Prostate gland (tissue), 2 donors: ENCODE measurements at places on chromosomes 12 and 14.

- DNase-seq: no peak
- no peaks in the 10 kb centered on the region for H3K4me1 ChIP-seq
- H3K27me3 ChIP-seq: no peaks in the 10 kb centered on the region
- no peaks in the 10 kb centered on the region for H3K36me3 ChIP-seq
- H3K4me3 ChIP-seq: no peak overlapping the region
- no peak overlapping the region for H3K27ac ChIP-seq
These were observed 781.4 kb upstream of the TMEM132C start for GRCh38 chr12:127485528-127485927.

- no peak overlapping the region for H3K4me3 ChIP-seq
- H3K4me1 ChIP-seq: peaks cover 3% of the 10 kb centered on the region
- H3K27me3 ChIP-seq: no peaks in the 10 kb centered on the region
- H3K36me3 ChIP-seq: no peaks in the 10 kb centered on the region
- no peak overlapping the region for H3K27ac ChIP-seq
These were observed 48.5 kb upstream of the CPM start for GRCh38 chr12:68981516-68981915.

GRCh38 chr14:30142216-30142615 lies 214.6 kb upstream of the PRKD1 start:
- DNase-seq: no peak
- H3K4me3 ChIP-seq: no peak overlapping the region
- H3K36me3 ChIP-seq: no peaks in the 10 kb centered on the region

- H3K27me3 ChIP-seq: no peaks in the 10 kb centered on the region
- DNase-seq: no peak
- peaks cover 7% of the 10 kb centered on the region for H3K4me1 ChIP-seq
These were observed 407.5 kb downstream of the MED13L start for GRCh38 chr12:115870021-115870420.

DNA sequence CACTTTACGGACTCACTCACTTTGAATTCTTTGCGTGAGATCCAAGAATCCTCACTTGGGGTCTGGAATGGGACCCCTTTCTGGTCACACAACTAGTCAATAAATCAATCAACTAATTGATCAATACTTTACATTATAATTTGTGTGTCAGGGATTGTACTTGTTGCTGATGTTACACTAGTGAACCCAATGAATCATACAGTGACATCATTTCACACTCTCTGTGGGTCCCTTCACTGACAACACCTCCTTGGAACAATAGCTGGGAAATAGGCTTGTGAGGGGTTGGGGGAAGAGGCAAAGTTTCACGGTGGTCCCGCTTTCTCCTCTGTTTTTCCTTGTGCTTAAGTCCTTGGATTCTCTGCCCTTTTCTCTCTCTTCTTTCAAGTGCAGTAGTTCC lies 35.0 kb downstream of the TPH2 start:
- no peaks in the 10 kb centered on the region for H3K4me1 ChIP-seq
- no peak overlapping the region for H3K4me3 ChIP-seq
- no peak overlapping the region for H3K27ac ChIP-seq
- no peak for DNase-seq
